ENCODE measurements at places on chromosomes 1 and 21. TPM values are rescaled to one million over a fixed set of nuclear protein-coding genes. Genes with fewer than 3 reads are reported as not detected.
A peak's percentile ranks its signal among the peaks of the same experiment; 100 is the strongest.

The CAPN9 gene
- total RNA-seq: 0.32 TPM

The TIE1 gene
- total RNA-seq: 21.9 TPM

The EFCAB14 gene
- total RNA-seq: 55.3 TPM

The SH3D21 gene
- 1.1 TPM for total RNA-seq

The KIF1B gene
- total RNA-seq: 69.3 TPM

The LDLRAD1 gene
- total RNA-seq: not detected

The RHEX gene
- total RNA-seq: 1.0 TPM

The FHAD1 gene
- not detected for total RNA-seq

The NBPF9 gene
- total RNA-seq: 5.1 TPM

DNA sequence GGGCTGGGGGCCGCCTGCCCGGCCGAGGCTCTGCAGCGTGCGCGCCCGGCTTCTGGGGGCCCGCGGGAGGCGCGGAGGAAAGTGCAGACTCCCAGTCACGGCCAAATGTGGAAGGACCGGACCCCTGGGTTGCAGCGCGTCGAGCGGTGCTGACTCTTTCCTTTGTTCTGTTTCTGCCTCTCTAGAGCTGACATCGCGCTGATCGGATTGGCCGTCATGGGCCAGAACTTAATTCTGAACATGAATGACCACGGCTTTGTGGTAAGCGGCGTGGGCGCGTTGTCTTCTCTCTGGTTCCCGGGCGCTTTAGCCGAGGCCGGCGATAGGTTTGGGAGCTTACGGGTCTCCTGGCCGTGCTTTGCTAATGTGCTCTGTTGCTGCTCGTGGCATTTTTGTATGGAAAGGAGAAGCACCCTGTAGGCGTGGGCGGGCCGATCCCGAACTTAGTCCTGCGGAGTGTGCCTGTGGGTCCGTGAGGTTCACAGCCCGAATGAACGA is 629 bp downstream of the PGD start:
- peak; percentile 45 for DNase-seq

DNA sequence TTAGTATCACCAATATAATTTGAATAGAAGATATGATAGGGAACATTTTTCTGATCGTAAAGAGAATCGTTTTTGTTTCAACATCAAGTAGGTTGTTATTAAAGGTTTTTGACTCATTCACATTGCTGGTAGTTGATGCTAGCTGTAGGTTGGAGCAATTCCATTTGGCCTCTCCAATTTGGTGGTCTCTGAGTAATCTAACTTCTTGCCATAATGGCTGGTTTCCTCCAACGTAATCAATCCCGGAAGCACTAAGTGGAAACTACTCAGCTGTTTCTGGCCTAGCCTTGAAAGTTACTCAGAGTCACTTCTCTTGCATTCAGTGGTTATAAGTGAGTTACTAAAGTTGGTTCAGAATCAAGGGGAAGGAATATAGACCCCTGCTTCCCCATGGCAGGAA is 26.0 kb downstream of the RCOR3 start:
- no peak for DNase-seq

DNA sequence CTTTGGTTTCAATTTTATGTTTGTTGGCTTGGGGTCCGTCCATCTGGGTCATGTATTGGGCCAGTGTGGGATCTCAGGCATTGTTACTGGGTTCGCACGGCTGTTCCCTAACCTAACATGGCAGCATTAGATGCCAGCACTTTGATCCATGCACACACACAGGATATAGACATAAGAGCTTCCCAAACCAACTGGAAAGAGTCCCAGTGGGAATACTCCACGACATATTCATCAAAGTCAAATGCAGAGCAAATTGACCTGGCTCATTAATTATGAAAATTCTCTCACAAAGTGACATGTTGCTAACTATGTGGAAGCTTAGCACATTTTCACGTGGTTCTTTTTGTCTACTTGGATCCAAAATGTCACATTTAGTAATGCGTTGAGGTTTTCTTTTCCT is 130.4 kb downstream of the SETD4 start:
- DNase-seq: no peak

DNA sequence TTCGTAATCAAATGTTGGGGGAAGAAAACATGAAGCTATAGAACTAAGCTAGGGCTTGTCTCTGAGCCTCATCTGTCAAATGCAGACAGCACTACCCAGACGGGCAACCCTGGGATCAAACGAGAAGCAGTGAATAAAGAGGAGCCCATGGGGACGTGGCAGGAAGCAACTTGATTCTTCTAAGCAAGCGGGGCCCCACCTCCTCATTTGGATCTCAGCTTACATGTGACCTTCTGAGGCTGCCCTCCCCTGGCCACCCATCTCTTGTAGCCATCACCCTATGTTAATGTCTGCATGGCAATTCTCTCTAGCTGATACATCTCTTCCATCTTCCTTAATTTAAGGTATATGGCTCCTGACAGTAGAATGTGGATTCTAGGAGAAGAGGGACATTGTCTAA is 171.3 kb downstream of the IGSF21 start:
- no peak for DNase-seq

DNA sequence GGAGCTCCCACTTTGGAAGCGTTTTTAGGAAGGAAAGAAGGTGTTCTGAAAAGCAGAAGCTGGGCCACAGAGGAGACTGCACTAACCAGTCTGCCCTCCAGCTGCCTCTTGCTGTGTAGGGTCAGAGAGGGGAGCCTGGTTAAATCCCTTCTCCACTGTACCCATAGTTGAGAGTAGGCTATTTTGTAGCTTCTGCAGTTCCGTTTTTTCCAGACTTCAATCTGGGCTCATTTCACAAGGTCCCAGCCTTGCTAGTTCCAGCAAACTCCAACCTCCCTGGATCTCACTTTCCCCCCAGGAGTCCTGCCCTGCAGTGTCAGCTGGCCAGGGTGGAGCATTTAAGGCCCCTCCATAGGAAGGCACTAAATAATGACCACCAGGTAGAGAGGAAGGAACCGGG is 11.0 kb downstream of the TNN start:
- DNase-seq: no peak

GRCh38 chr1:26154750-26155149 is 4.1 kb upstream of the FAM110D start:
- peak; percentile 39 for DNase-seq

GRCh38 chr1:17200246-17200645 is 4.7 kb upstream of the PADI1 start:
- DNase-seq: no peak

DNA sequence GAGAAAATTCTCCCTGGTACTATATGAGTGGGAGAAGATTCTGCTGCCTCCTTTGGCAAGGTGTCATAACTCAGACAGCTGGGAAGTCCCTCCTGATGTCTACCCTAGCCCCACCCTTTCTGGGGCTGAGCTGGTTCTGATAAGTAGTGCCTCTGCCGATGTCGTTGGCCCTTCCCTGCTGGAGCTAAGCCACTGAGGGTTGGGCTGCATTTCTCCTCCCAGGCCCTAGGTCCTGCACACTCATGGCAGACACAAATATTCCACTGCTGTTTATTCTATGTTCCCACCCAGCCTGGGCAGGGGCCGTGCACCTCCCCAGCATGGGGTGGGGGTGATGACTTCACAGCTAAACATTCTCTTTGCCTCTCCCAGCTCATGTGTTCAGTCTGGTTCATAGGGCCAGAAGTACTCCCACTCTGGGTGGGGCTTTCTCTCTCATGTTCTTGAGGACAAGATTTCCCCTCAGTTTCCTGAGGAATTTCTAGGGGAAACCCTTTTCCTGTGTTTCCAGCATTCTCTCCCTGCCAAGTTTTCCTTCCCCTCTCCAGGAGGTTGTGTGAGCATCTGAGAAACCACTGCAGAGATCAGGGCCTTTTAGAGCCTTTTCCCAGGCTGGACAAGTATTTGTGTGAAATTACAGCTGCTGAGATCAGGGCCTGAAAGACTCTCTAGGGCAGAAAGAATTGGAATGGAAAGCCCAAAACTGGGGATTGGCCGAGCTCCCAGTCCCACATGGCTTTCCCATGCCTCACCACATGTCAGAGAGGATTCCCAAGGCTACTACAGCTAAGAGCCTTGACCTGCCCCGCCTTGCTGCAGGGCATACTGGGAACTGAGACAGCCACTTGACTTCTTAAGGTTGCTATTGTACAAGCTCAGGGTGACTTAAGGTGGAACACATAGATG is 66.2 kb downstream of the ATP2B4 start:
- peak; percentile 87 for DNase-seq

DNA sequence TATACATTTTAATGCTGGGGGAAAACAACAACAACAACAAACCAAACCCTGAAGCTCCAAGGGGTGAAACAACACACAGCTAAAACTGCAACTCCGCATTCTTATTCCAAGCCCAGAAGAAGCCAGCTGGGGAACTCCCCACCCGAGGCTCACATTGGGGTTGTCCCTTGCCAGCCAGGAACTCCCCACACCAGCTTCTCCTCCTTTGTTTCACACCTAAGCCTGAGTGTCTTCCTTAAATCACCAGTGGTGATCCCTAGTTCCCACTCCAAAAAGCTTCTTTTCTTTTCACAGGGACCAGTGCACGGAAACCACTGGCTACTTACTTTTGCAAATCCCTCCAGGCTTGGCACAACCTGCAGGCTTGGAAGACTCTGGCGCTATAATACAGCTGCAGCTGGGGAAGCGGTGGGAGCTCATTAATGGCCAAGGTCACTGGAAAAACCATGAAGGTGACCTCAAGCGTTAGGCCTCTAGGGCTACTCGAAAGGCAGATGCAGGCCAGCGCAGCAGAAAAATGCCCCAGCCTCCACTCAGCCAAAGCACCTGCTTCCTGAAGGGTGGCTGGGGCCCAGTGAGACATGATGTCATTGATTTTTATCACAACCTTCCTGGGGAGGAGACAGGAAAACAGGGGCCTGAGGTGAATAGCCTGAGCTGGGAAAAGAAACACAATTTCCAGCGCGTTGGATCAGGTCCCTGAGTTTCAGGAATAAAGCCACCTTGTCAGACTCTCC is 40.1 kb downstream of the TLR5 start:
- peak; percentile 44 for DNase-seq

- peak; percentile 70 for DNase-seq
Measured at GRCh38 chr1:159829273-159829634, 2.6 kb downstream of the SLAMF8 start.

GRCh38 chr1:109816175-109816811 is 52.6 kb upstream of the EPS8L3 start:
- DNase-seq: no peak

DNA sequence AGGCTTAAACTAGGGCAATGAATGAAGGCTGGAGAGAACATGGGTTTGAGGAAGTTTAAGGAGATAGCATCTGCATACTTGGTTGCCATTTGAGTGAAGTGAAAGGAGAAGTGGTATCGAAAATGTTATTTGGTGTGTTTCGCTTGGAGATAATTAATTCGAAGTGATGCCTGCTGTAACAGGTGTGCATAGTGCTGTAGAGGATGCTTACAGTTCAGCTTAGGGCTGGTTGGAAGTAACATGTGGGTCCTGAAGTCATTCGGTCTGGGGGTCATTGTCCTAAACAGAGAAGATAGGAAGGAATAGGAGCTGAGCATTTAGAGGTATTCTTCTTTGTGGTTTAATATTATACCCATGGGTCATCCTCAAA is 301 bp upstream of the NUDT17 start:
- no peak for DNase-seq

DNA sequence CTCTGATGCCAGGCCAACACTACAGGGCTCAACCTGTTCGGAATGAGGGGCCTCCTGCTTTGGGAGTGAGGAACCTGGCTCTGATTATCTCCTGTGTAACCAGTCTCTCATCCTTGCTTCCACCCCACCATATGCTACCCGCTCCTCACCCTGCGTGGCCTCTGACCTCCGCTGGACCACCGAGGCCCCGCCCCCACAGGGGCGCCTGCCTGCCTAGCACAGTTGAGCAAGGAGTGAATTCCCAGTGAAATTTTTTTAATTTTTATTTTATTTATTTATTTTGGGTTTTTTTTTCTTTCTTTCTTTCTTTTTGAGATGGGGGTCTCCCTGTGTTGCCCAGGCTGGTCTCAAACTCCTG is 1.9 kb upstream of the GNB1 start:
- no peak for DNase-seq

- DNase-seq: peak; percentile 30
Measured at GRCh38 chr1:175750366-175751071, 7.1 kb upstream of the TNR start.

All from left ventricle myocardium superior (tissue), 1 donor.